ENCODE measurements at places on chromosomes 2 and 18. TPM values are rescaled to one million over a fixed set of nuclear protein-coding genes. Genes with fewer than 3 reads are reported as not detected.

- no peak for DNase-seq
These were observed 336.1 kb upstream of the PKDCC start for GRCh38 chr2:41711736-41712135.

DNA sequence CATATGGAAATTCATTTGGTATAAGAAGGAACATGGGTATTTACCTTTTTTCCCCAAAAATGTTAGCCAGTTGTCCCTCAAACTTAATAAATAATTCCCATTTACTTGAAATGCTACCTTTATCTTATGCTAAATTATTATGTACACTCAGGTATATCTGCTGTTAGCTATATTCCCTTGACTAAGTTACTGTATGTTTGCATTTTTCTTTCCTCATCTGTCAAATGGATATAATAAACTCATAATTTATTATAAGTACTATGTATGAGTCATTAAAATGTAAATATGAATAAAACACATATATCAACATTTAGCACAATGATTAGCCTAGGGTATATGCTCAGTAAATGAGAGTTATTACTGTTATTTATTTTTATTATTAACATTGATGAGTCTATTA, 117.4 kb downstream of the PMS1 start:
- DNase-seq: no peak

GRCh38 chr2:61862085-61862484, 8.2 kb upstream of the FAM161A start:
- DNase-seq: no peak

DNA sequence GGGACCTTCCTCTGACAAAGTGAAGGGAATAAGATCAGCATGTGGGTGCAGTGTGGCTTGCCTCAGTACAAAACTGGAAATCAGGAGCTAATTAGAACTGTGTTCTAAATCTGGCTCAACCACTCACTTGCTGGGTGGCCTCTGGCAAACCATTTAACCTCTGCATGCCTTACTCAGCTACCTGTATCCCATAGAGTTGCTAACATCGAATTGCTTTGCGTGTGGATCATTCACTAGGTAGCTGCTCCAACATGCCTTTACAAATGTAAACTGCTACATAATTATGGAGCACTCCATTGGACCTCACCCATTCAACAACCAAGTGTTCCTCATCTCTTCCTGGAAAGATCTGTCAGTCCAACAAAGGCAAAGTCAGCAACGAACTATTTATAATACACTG, 19.0 kb downstream of the PLEKHM3 start:
- no peak for DNase-seq

DNA sequence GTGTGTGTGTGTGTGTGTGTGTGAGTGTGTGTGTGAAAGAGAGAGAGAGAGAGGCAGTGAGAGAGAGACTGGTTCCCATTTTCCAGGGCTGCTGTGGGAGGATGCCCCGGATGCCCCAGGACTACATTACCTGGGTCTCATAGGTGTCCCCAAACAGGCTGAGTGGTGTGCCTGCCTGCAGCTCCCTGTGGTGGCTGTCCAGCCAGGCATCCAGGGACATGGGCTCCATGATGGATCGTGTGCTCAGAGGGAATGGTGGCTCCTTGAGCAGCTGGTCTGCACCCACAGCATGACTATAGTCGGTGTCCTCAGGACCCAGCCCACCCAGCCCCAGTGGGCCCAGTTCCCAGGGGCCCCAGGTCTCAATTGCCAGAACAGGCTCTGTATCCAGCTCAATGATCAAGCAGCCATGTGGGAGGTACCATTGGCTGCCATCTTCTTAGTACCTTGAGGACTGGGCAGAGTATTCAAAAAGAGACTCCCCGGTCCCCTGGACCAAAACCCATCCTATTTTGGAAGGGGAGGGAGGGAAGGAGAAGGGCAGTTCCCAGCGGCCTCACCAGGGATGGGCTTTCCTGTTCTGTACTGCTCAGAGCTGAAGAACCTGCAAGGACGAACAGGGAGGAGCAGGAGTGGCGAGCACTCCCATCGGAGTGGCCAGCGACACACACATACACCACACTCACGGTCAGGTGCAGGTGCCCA, 5.8 kb upstream of the OXER1 start:
- no peak for DNase-seq

- DNase-seq: no peak
These were observed 211.6 kb downstream of the EN1 start for GRCh38 chr2:118635891-118636290.

DNA sequence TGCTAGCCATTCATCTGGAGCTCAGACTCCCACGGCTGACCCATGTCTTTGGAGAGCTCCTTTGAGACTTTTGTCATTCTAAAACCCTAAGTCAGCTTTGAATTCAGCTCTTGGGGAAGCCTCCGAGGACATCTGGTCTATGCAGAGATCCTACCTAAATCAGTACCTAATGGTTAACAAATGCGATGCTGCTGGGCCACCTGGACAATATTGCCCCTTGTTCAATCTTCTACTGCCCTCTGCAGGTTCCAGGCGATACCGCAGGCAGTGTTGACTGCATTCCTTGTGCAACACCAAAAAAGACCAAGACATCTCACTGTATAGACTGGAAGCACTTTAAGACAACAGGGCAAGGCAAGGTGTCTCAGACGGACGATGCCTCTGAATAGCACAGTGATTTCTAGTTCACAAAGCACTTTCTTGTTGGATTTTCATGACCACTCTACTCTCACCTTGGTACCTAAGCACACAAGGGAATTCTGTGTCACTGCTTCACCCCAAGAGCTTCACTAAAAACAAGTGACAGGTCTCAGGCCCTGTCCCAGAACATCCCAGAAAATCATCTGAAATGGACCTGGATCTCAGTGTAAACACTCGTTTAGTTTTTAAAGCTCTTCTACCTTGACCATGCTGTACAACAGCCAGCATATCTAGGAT, 80.9 kb downstream of the XDH start:
- DNase-seq: peak; percentile 86

DNA sequence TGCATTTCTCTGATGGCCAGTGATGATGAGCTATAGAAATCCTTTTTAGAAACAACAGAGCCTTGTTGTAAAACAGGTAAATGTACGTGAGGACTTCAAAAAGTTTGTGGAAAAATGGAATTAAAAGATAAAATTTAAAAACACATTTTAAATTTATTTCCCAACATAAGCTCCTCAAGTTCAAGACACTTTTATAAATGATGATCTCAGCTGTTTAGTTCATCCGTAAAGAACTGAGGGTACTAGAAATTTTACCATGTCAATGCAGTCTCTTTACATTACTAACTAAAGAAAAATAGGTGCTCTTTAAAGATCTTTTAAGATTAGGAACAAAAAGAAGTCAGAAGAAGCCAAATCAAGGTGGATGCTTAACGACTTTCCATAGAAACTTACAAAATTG, 52.5 kb downstream of the MSH2 start:
- no peak for DNase-seq

DNA sequence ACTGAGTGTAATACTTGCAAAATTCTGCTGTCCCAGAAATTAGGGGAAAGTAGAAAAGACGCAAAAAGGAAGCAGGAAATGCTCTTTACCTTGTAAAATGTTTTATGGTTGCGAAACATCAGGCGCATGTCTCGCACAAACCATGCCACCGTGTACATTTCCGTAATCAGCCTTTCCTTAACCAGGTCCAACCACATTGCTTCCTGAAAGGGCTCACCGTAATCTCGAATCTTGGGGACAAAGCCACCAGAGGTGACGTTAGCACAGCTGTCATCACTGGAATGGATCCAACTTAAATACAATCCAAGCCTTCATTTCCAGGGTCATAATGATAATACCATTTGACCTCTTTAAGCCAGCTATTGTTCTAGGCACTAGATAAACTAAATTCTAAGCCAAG, 49.3 kb downstream of the SP110 start:
- DNase-seq: peak; percentile 79

- DNase-seq: no peak
These were observed 185.1 kb upstream of the SMAD7 start for GRCh38 chr18:49135877-49136276.

DNA sequence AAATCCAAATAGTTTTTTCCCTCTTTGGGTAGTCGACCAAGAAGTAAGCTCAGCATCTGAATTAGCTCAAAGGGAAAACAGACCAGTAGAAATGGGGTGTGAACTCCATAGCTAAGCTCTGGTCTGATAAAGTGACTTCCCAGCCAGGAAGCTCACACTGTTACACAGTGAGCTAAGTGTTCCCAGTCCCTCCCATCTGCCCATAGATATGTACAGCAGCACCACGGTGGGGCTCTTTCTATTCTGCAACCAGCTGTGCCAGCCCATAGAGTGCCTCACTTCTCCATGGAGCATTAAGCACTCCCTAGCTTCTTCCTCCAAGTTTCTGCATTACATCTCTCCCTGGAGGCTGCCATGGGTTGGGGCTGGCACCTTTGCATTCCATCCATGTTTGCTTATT, 27.6 kb upstream of the NEMP2 start:
- DNase-seq: no peak

GRCh38 chr2:63845866-63846265, 4.2 kb downstream of the UGP2 start:
- no peak for DNase-seq

DNA sequence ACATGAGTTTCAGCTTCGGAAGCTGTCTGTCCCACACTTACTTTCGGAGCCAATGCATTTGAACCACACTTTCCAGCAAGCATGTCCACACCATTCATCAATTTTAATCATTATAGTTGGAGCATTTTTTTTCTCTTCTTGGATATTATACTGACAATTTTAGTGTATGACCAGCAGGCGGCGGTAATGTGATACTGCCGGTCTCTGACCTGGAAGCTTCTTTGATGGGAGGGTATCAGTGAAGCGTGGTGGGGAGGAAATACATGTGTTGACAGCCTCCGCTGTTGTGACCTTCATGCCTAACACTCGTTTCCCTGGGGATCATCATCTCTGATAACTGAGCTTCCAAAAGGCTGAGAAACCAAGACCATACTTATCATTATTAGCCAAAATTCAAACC, 231.7 kb downstream of the GBX2 start:
- DNase-seq: peak; percentile 48

DNA sequence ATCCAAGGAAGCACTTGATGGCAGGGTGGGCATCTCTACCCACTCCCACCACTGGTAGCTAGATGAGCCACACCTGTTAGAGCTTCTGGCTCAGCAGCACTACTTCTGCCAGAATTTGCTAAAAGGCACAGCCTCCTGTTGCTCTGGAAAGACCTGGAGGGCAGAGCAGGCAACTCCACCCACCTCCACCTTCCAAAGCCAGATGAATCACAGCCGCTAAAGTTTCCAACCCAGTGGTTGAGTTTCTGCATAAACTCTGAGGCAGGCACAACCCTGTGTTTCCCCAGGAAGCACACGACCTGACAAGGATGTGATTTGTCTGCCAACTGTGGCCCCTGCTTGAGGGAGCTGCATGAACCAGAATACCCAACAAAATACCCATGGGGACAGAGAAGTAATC, 111.6 kb upstream of the GCFC2 start:
- DNase-seq: no peak

GRCh38 chr2:120583121-120583520, 152.5 kb upstream of the GLI2 start:
- no peak for DNase-seq

- peak; percentile 22 for DNase-seq
These were observed 179.4 kb downstream of the ANTXR1 start for GRCh38 chr2:69192176-69192945.

DNA sequence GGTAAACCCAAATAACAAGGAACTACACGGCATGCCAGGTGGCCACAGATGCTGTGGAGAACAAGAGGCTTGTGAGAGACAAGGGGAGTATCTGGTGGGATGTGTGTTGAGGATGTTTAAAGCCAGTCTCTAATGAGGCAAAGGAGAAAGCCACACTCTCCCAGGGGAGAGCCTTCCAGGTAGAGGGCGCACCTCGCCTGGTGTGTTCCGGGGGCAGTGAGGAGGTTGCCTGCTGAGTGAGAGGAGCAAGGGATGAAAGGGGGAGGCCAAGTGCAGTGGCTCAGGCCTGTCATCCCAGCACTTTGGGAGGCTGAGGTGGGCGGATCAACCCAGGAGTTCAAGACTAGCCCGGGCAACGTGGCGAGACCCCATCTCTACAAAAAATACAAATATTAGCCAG, 16.2 kb downstream of the SAG start:
- no peak for DNase-seq

- no peak for DNase-seq
These were observed 254.5 kb downstream of the NEDD4L start for GRCh38 chr18:58298251-58299134.

DNA sequence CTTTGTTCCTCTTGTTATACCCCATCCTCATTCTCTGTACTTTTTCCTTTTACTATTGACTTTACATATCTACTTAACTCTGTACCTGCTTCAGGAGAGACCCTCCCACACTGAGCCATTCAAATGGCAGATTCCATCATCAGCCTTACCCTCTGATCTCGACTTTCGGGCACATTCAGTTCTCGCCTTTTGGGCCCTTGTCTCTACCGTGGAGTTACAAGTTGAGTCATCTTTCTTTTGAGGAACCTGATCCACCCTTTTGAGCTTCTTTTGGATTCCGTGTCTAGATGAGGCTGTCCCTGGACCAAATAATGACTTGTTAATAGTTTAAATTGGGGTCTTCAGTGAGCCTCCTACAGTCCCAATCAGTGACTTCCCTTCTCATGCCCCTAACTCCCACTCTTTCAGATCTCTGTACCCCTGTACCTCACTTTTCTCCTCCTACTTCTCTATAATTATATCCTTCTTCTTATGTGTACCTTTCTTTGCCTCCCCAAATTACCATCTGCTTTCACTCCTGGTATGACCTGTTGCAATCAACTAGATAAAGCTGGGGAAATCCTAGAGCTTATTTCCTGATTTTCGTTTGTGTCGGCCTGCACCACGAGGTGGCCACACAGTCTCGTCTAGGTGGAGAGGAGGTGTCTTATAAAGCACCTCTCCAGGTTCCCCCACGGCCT, 17.2 kb downstream of the SP110 start:
- DNase-seq: no peak

GRCh38 chr2:20168048-20168726, 56.7 kb downstream of the SDC1 start:
- DNase-seq: no peak

The RAB27B gene
- 4.9 TPM for total RNA-seq

The BOLL gene
- not detected for total RNA-seq

The NOL4 gene
- not detected for total RNA-seq

The HOXD8 gene
- not detected for total RNA-seq

The FEV gene
- total RNA-seq: not detected

The NRP2 gene
- 1.1 TPM for total RNA-seq

The SP140L gene
- 3.5 TPM for total RNA-seq

The FER1L5 gene
- total RNA-seq: 0.05 TPM

The CHAC2 gene
- total RNA-seq: 10.3 TPM

The CD207 gene
- total RNA-seq: not detected

The MARCO gene
- total RNA-seq: not detected
